ENCODE measurements at places on chromosomes 13 and 19. TPM values are rescaled to one million over a fixed set of nuclear protein-coding genes. Genes with fewer than 3 reads are reported as not detected.

MYO1F gene
- total RNA-seq: 0.09 TPM

KLK11 gene
- total RNA-seq: not detected

MRI1 gene
- 24.0 TPM for total RNA-seq

BRME1 gene
- total RNA-seq: 1.5 TPM

AMH gene
- total RNA-seq: 1.8 TPM

ZNF99 gene
- not detected for total RNA-seq

HNRNPA1L2 gene
- total RNA-seq: 4.9 TPM

CBLC gene
- total RNA-seq: not detected

ZFP30 gene
- total RNA-seq: 39.8 TPM

KCNC3 gene
- total RNA-seq: not detected
